ENCODE measurements at places on chromosomes 7 and 10.

DNA sequence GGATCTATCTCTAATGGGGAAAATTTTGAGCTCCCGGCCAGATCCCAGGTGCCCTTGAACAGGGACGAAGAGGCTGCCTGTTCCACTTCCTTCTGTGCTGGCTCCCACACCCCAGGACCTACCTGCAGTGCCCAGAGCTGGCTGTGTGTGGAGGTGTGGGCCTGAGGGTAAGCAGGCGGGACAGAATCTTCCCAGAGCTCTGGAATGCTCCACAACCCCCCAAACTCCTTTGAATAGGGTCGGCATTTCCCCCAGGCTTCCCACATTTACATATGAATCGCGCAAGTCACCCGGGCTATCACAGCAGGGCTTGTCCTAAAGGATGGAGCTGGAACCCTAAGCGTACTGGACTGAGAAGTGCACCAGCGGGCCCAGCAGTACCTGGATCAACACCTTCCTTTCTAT is 95.9 kb downstream of the DNMBP start:
- DNase-seq = no peak

DNA sequence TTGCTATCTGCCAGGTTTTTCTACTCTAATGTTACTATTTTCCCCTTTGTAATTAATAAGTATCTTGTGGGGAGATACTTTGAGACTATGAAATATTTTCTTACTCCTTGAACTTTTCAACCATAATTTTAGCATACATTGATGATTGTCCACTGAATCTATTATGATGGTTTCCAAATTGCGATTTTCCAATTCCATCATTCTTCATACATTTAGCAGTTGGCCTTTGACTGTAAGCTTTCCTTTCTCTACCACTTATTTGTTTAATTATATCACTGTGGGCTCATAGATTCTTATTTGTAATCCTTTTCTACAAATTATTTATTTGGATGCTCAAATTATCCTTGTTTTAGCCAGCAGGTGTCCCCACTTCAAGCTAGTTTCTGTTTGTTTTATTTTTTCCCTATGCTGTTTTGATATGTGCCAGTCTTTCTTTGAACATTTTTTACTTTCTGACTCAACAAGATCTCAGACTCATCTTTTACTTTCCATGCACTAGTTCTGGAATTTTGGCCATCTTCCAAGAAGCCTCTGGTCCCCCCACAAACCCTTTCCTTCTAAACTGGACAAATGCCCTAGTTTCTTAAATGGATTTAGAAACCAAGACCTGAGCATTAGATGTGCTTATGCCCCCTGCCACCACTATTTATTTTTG is 11.4 kb upstream of the MRPS16 start:
- DNase-seq = no peak

GRCh38 chr7:29254591-29254990 is 60.0 kb downstream of the CHN2 start:
- no peak for DNase-seq

DNA sequence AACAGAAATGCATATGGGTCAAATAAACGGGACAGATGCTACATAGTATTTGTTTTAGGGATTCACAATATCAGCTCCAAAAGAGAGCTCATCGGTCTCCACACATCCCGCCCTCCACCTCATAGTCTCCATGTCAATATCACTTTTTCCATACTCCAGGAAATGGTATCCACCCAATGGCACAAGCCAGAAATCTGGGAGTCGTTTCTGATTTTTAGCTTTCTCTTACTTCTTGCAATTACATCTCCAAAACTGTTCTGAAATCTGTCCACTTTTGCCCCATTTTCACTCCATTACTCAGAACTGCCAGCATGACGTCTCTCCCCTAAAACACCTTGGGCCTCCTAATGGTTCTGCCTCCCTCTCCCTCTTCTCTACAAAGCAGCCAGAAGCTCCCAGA is 47.4 kb upstream of the EZH2 start:
- DNase-seq = no peak

DNA sequence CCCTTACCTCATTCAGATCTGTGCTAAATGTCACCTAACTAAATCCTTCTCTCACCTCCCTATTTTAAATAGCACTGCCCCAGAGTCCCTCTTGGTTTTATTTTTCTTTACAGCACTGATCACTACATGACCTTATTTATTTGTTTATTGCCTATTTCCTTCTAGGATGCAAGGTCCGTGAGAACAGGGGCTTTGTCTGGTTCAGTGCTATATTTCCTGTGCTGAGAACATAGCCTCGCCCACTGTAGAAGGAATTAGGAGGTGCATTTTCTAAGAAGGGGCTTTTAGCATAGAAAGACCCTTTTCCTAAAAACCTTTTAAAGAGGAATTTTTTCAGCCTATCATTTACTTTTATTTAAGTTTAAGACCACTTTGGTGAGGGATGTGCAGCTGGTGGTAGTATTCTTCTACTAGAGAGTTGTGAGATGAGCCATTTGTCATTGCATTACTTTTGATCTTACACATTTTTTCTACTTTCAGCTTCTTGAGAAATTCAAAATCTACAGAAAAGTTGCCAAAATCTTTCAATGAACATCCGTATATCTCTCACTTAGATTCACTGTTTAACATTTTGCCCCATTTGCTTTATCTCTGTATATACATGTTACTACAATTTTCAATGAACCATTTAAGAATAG is 13.5 kb upstream of the PCGF5 start:
- DNase-seq = no peak

- DNase-seq = no peak
Observed at GRCh38 chr7:46754140-46754720, 827.7 kb downstream of the TNS3 start.

DNA sequence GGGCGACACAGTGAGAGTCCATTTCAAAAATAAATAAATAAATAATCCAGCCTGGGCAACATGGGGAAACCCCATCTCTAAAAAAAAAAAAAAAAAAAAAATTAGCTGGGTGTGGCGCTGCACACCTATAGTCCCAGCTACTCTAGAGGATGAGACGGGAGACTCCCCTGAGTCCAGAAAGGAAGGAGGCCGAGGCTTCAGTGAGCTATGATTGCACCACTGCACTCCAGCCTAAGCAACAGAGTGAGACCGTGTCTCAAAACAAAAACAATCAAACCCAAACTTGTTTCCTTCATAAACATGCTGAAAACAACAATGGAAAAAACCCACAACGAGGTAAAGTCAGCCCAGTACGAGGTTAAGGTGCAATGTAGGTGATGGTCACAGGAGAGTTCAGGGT is 1.2 kb downstream of the COX19 start:
- DNase-seq = no peak

GRCh38 chr7:143281529-143281928 is 3.2 kb upstream of the TMEM139 start:
- no peak for DNase-seq

DNA sequence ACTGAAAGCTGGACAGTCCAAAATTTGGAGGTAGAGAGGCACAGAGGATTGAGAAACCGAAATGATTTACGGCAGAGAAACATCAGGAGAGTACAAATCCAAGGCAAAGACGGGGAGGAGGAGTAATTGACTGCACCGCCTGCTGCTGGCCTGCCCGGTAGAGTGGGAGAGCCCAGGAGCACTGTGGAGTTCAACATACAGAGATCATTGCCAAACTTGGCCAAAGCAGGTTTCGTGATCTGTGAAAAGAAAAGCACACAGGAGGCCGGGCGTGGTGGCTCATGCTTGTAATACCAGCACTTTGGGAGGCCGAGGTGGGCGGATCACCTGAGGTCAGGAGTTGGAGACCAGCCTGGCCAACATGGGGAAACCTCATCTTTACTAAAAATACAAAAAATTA is 306.0 kb upstream of the PFKP start:
- DNase-seq = no peak

DNA sequence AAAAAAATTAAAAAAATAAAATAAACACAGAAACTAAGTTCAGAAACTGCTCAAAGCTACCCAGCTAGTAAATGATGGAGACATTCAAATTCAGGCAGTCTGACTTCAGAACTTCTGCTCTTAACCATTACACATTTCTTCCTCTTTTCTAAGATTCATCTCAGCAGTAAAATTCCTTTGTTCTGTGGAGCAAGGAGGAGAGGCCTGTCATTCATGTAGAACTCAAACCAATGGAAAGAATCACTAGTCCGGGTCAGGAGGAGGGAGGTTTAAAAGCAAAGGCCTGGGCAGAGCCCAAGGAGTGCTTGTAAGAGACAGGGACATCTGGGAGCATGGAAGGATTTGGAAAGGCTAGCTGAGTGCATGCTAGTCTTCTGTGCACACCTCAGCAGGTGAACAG is 37.9 kb upstream of the DNAJB12 start:
- no peak for DNase-seq

DNA sequence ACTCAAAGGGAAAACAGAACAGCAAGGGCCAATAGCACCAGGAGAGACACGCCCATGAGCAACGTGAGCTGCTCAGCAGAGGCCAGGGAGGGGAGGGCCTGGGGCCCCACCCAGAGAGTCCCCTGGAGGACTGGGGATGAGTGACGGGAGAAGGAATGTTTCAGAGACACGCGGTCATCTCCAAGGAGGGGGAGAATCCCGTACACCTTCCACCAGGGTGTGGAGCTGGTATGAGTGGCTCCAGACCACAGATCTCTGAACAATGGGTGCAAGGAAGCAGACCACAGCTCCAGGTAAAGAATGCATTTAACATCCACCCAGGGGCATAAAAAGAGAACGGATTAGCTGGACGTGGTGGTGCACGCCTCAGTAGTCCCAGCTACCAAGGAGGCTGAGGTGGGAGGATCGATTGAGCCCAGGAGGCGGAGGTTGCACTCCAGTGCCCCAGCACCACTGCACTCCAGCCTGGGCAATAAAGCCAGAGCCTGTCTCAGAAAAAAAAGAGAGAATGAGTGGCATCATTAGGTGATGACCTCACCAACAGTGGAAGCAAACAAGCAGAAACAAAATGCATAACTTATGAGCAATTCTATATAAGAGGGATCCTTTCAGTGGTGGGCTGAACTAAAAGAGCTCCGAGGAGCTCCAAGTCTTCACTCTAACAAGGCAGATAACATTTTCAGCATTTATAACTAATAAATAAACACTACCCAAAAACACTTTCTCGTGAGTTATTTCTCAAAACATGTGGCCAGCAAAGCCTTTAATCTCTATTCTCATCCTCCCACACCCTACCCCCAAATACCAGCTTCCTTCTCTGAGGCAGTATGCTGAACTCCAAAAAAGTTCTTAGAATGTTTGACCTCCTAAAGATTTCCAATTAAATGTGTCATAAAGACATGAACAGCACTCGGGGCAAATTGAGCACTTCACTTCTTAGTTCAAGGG is 12.5 kb downstream of the PSAP start:
- no peak for DNase-seq
